LNCaP clone FGC (cell line): ENCODE measurements at places on chromosomes 4 and X.

DNA sequence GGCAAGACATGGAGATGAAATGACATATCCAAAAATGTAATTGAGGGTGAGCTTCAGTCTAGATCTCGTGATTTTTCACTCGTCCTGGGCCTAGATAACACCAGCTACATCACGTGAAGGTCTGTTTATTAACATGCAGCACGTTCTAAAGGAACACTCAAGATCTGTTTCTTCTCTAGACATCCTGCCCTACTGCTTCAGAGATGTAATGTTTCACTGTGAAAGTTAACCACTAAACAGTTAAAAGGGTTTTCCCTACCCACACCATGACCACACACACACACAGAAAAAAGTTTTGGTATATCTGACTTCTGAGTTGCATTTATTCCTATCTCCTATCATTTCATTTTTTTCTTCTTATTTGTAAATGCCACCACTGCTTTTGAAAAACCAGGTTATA lies 52.3 kb upstream of the SMIM31 start:
- no peak for DNase-seq

DNA sequence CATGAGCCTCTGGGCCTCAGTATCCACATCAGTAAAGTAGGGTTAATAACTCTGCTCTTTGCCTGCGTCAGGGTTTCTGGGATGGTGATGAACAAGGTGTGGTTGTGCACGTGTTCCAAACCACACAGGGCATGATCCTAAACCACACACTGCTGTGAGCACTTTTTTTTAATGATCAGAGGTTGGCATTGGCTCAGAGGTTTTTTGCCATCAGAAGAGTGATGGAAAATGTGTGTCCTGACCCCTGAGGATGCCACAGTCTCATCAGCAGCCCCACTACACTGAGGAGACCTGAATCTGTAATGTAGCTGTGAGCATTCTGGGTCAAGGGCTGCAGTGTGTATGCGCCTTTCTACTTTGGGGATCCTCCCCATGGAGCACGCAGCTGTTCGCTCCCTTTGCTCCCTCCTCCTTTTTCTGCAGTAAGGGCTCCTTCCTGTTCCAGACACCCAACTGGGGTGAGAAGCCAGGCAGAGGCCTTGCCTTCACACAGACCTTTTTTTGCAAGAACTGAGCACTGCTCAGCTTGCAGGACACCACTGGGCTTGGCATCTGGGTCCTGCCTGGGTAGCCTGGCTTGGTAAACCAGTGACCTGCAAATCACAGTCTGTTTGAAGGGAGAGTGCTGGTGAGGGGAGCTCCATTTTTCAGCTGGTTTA lies 87.5 kb downstream of the MAMLD1 start:
- no peak for DNase-seq

DNA sequence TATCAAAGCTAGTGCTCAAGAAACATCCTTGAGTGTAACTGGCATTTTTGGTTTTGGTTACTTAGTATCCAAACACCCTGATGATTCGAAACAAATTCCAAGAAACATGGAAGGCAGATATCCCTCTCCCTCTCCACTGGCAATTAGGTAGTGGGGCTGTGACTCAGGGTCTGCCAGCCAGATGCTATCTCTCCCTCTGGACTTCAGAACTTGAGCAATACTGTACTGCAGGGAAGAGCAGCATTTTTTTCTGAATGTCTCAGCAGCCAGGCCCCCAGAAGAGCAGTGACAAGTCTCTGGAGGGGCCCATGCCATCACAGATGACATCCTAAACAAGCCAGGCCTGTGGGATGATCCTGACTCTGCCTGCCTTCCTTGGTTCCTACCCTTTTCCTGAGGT lies 37.3 kb upstream of the BCORL1 start:
- no peak for DNase-seq

GRCh38 chr4:184171011-184171410 lies 46.7 kb downstream of the ENPP6 start:
- no peak for DNase-seq

DNA sequence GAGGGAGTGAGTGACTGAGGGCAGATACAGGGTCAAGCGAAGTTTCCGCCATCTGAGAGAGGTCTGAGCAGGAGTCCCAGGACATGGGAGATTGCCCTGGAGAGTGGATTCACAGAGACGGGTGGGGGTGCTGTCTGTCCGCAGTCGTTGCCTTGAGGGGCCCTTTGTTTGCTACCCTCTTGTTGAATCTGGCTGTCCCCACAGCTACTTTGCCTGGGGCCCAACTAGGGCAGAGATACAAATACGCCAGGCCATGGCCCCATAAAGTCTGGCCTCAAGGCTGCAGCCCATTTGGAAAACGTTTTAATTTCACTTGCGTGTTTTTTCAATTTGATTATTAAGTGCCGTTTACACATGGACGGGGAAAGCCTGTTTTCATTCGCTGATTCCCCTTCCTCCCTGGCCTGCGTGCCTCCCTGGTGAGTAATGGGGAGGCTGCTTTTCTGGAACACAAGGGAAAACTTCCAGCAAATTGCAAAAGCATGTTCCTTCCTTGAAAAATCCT lies 134.4 kb downstream of the SMIM20 start:
- DNase-seq: no peak

GRCh38 chrX:30282527-30282926 lies 26.7 kb downstream of the NR0B1 start:
- DNase-seq: no peak

DNA sequence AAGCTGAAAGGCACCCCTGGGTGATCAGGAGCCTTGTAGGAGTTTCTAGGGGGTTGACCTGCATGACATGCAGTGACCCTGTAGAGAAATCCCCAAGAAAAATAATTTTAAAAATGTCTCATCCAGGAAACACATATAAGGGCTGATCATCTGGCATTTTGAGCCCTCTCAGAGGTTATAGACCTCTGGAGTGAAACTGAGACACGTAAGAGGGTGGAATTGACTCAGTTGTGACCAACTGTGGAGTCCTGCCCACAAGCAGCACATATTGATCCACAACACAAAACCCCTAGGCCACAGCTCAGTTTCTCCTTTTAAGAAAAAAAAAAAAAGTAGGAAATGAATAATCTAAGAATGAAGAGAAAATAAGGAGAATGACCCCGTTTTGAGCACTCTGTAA lies 32.5 kb upstream of the MTMR8 start:
- DNase-seq: no peak

DNA sequence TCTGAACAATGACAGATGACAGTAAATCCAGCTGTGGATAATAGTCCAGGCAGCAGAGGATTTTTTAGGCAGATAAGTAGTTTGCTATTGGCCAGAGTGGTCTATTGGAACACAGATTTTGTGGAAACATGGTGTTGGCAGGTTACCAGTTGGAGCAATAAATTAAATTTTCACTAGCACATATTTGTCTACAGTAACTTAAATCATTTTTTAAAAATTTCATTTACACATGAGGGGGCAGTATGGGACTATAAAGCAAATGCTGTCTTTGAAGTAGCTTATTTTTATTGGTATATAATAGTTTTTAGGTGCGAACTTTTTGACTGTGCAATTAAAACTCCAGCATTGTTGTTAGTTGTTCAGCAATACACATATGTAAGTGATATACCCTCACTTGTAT lies 289.8 kb downstream of the ARHGAP10 start:
- DNase-seq: no peak

GRCh38 chr4:154807042-154807630 lies 26.1 kb downstream of the RBM46 start:
- peak; percentile 36 for DNase-seq

GRCh38 chr4:168839758-168840391 lies 170.2 kb downstream of the CBR4 start:
- DNase-seq: peak; percentile 48

GRCh38 chr4:170736710-170737109 lies 647.0 kb upstream of the AADAT start:
- DNase-seq: no peak

DNA sequence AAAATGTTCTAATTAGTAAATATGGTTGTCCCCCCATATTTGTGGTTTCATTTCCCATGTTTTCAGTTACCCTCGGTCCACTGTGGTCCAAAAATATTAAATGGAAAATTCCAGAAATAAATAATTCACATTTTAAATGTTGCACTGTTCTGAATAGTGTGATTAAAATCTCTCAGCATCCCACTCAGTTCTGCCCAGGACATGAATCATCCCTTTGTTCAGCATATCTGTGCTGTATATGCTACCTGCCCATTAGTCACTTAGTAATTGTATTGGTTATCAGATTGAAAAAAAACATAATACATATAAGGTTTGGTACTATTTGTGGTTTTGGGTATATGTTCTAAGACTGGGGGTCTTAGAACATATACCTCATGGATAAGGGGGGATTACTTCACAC lies 55.1 kb upstream of the NXF3 start:
- DNase-seq: no peak

- DNase-seq: no peak
Measured at GRCh38 chrX:136162827-136163570, 15.7 kb downstream of the FHL1 start.

DNA sequence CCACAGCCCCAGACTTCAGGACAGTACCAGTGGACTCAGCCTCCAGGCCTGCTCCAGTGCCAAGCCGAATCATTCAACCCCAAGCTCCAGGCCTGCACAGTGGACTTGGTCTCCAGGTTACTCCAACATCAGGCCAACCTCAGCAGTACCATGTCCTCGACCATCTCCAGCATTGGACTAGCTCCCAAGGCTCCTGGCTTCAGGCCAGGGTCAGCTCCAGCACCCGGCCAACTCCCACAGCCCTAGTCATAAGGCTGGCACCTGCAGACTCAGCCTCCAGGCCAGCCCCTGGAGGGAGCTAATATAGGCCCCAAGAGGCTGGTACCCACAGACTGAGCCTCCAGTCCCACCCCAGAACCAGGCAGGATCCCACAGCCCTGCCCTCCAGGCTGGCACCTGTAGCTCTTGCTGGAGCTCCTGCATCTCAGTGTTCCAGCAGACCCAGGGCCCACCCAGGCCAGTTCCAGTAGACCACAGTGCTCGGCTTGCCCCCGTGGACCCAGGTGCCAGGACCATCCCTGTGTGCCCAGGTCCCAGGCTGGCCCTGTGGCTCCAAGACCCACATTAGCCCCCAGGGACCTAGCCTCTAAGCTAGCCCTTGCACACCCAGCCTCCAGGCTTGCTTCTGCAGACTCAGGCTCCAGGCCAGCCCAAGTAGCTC lies 25.6 kb downstream of the ZMAT1 start:
- DNase-seq: no peak

DNA sequence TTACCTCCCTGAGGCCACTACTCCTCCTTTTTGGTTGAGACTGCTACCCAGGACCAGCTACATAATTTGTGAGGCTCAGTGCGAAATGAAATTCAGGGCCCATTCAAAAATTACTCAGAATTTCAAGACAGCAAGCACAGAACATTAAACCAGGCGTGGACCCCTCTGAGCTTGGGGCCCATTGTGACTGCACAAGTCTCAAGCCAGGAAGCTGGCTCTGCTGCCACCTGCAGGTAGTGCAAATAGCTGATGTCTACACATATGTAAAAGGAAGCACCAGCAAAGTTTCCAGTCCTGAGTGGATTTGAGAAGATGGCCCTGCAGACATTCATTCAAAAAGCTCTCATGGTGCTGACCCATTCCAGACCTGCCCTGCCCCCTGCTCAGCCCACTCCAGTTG lies 213.4 kb upstream of the LNX1 start:
- DNase-seq: peak; percentile 4

- DNase-seq: no peak
Measured at GRCh38 chr4:158053086-158053485, 119.7 kb downstream of the GASK1B start.

- DNase-seq: peak; percentile 13
Measured at GRCh38 chrX:131262738-131263679, 26.1 kb downstream of the IGSF1 start.

- DNase-seq: no peak
Measured at GRCh38 chrX:48531358-48531959, 8.1 kb upstream of the TBC1D25 start.

GRCh38 chrX:129077424-129078170 lies 445.7 kb downstream of the SMARCA1 start:
- no peak for DNase-seq

DNA sequence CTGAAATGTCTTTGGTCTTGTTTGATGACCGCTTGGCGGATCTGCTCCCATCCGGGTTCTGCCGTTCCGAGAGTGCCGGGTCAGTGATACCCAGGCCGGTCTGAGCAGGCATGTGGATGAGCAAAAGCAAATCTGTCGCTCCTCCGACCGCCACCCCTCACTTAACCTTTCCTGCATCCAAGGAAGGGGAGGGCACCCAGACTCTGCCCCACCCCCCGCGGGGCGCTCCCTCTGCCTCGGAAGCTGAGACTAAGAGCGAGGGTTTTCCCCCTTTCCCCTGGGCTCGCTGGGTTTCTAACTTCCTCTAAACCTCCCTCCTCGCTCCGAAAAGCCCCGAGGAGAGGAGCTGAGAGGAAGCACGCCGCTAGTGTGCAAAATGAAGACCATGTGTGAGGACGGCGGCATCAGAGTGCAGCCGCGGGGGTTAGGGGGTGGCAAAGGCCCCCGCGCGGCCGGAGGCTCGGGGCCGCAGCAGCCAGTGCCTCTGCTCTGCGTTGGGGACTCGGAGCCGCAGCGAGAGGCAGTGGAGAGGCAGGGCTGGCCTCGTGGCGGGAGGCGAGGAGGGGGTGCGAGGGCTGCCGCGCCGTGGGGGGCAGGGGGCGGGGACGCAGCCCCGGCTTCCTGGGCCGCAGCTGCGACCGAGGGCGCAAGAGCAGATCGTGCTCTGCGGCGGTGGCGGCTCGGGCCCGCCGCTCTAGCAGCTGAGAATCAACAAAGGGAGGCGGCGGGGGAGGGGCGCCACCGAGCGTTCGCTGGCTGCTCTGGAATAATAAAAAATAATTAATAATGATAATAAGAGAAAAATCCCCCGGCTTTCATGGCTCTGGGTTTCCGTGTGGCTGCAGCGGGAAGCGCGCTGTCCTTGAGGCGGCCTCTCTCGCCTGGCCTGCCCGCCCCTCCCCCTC lies 55.8 kb upstream of the BCOR start:
- no peak for DNase-seq

- no peak for DNase-seq
Measured at GRCh38 chr4:57093845-57094831, 16.0 kb downstream of the IGFBP7 start.

- DNase-seq: no peak
Measured at GRCh38 chr4:35228313-35228712, 1016.0 kb downstream of the ARAP2 start.

- no peak for DNase-seq
Measured at GRCh38 chr4:37793562-37793961, 32.9 kb upstream of the PGM2 start.

DNA sequence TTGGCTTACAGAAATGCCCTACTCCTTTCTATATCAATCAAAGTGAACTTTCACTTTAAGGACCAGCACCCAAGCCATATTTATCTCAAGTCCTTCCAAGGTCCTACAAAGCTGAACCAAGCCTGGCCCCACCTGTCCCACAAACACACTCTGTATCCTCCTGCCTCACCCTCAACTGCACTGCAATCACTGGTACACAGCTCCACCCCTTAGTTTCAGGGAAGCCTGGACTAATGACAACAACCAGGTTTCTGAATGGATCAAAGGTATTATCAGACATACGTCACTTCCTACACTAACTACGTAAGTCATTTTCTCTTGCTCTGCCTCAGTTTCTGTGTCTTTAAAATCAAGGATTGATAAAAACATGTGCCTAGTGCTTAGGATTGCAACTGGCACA lies 205.6 kb upstream of the HS3ST1 start:
- no peak for DNase-seq

- no peak for DNase-seq
Measured at GRCh38 chr4:183099537-183100297, 660 bp downstream of the WWC2 start.
